T-helper 17 cell (primary cell): ENCODE measurements at places on chromosomes 3 and 15.

DNA sequence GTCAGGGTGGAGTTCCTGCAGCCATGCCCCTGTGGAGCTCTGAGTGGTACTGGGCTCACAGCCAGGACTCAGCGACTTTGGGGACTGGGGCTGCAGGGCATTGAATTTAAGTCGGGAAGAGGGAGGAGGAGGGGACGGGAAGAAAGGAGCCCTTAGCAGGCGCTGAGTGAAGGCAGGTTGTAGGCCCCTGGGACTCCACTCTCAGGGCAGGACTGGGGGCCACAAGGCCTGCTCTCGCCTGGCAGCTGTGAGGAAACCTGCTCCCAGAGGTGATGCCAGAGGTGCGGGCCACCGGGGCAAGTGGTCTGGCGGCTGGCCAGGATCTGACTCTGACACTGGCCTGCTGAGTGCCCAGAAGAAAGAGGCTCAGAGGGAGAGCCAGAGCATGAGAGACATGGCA lies 73.5 kb downstream of the EPHB3 start:
- no peak overlapping the region for H3K4me3 ChIP-seq
- no peak for DNase-seq
- peaks cover 21% of the 10 kb centered on the region for H3K27me3 ChIP-seq
- H3K36me3 ChIP-seq: peaks cover 7% of the 10 kb centered on the region
- H3K4me1 ChIP-seq: peaks cover 25% of the 10 kb centered on the region

- no peaks in the 10 kb centered on the region for H3K27me3 ChIP-seq
- DNase-seq: peak; percentile 23
- peak overlapping the region; percentile 96 for H3K27ac ChIP-seq
- peaks cover 28% of the 10 kb centered on the region for H3K4me1 ChIP-seq
- H3K4me3 ChIP-seq: peak overlapping the region; percentile 39
- H3K36me3 ChIP-seq: peaks cover 5% of the 10 kb centered on the region
These were observed 572.6 kb downstream of the FOXP1 start for GRCh38 chr3:71010726-71011455.

DNA sequence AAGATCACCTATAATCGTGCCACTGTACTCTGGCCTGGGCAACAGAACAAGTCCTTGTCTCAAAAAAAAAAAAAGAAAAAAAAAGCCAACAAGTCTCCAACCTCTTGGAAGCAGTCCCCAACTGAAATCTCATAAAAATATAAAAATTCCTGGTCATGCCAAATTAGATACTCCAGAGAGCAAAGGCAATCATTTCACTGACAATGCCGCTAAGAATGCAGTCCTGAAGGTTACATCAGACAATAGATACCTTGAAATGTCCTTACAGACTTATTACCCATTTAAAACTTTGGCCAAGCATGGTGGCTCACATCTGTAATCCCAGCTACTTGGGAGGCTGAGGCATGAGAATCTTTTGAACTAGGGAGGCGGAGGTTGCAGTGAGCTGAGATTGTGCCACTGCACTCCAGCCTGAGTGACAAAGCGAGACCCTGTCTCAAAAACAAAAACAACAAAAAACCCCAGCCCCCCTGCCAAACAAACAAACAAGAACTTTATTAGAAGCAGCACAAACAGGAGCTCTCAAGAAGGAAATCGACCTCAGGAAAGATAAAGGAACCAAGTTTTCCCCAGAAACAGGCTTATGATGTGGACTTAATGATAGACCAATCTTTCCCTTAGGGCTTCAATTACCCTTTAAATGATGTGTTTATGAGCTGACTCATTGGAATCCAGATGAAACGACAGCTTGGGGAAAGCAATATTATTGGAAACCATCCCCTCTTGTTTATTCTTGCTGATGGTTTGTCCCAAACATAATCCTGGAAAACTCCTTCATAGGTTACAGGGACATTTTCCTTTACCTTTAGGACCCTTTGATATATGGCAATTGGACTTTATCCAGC lies 53.1 kb upstream of the XCR1 start:
- H3K4me3 ChIP-seq: no peak overlapping the region
- H3K4me1 ChIP-seq: peaks cover 6% of the 10 kb centered on the region
- no peak overlapping the region for H3K27ac ChIP-seq
- no peaks in the 10 kb centered on the region for H3K36me3 ChIP-seq
- H3K27me3 ChIP-seq: no peaks in the 10 kb centered on the region

DNA sequence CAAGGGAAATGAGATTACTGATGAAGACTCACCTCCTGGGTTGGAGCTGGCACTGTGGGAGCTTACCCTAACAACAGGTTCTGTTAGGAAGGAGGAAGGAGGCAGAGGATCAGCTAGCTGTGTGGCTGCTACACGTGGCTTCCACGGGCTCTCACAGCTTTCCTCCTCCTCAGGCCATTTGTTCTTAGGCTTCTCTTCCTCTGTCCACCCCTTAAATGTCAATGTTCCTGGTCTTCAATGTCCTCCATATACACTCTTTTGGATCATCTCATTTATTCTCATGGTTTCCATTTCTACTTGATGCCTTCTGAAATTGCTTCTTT lies 5.0 kb downstream of the PIGZ start:
- H3K4me3 ChIP-seq: no peak overlapping the region
- no peak overlapping the region for H3K27ac ChIP-seq
- H3K27me3 ChIP-seq: peaks cover 5% of the 10 kb centered on the region
- H3K4me1 ChIP-seq: peaks cover 9% of the 10 kb centered on the region
- no peak for DNase-seq

DNA sequence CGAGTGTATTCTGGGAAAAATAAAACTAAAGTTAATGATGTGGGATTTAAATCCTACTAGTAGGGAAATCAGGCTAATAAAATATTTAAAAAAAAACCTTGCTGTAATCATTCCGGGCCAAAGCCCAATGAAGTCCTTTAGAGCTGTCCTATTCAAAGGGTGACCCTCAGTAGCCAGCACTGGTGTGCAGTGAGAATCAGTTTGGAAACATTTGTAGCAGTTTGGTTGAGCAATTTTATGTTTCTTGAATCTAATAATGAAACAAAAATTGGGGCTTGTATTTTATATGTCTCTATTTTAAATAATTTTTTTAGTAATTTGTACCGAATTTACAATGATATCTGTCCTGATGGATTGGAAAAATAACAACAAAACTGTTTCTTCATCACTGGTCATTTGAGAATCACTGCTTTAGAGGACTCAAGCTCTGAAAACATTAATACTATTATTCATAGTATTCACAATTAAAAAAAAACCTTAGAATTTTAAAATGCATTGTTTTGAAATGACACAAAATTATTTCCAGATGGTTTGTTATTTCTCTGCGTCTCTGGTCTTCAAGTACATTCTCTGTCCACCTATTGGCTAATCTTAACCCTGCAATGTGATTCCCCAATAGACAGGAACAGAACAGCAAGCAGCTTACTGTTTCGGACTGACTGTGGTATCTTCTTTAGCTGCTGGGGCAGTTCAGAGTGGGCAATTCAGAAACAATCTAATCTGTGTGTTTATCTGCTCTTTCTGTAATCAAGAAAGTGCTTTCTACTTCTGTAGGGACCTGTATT lies 71.2 kb downstream of the OTOL1 start:
- no peaks in the 10 kb centered on the region for H3K4me1 ChIP-seq
- no peak overlapping the region for H3K4me3 ChIP-seq
- DNase-seq: no peak

GRCh38 chr15:56293495-56294292 lies 50.0 kb upstream of the RFX7 start:
- no peak overlapping the region for H3K4me3 ChIP-seq
- H3K4me1 ChIP-seq: no peaks in the 10 kb centered on the region
- H3K27me3 ChIP-seq: no peaks in the 10 kb centered on the region
- DNase-seq: no peak
- H3K36me3 ChIP-seq: no peaks in the 10 kb centered on the region
- no peak overlapping the region for H3K27ac ChIP-seq

GRCh38 chr3:134253475-134254226 lies 3.0 kb upstream of the RYK start:
- H3K27me3 ChIP-seq: peaks cover 2% of the 10 kb centered on the region
- H3K27ac ChIP-seq: no peak overlapping the region
- peak overlapping the region; percentile 37 for H3K4me3 ChIP-seq
- peaks cover 30% of the 10 kb centered on the region for H3K4me1 ChIP-seq
- no peak for DNase-seq
- H3K36me3 ChIP-seq: peaks cover 4% of the 10 kb centered on the region

- no peak overlapping the region for H3K27ac ChIP-seq
- H3K4me1 ChIP-seq: peaks cover 8% of the 10 kb centered on the region
- DNase-seq: no peak
- peaks cover 12% of the 10 kb centered on the region for H3K36me3 ChIP-seq
These were observed 116.1 kb downstream of the FAM43A start for GRCh38 chr3:194801461-194802432.

- H3K27me3 ChIP-seq: no peaks in the 10 kb centered on the region
- H3K4me3 ChIP-seq: no peak overlapping the region
- H3K27ac ChIP-seq: no peak overlapping the region
- no peaks in the 10 kb centered on the region for H3K36me3 ChIP-seq
These were observed 567.3 kb upstream of the LMCD1 start for GRCh38 chr3:7934362-7934761.

DNA sequence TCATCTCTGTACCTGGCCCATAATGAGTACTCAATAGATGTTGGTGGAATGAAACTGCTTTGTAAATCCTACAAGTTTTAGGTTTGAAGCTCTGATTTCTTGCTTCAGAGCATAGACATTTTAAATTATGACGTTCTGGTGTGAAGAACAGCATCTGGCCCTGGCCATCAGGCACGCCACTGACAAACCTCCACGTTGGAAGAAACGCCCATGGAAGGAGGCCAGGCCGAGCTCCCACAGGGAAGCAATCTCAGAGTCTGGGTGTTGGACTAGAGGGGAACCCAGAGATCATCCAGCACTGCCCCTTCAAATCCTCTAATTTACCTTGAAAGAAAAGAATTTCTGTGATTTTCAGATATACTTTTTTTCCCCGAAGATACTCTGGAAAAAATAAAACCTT lies 328.1 kb upstream of the RGMA start:
- H3K27me3 ChIP-seq: peaks cover 30% of the 10 kb centered on the region
- H3K36me3 ChIP-seq: no peaks in the 10 kb centered on the region
- DNase-seq: no peak
- H3K4me1 ChIP-seq: peaks cover 2% of the 10 kb centered on the region
- H3K4me3 ChIP-seq: no peak overlapping the region

DNA sequence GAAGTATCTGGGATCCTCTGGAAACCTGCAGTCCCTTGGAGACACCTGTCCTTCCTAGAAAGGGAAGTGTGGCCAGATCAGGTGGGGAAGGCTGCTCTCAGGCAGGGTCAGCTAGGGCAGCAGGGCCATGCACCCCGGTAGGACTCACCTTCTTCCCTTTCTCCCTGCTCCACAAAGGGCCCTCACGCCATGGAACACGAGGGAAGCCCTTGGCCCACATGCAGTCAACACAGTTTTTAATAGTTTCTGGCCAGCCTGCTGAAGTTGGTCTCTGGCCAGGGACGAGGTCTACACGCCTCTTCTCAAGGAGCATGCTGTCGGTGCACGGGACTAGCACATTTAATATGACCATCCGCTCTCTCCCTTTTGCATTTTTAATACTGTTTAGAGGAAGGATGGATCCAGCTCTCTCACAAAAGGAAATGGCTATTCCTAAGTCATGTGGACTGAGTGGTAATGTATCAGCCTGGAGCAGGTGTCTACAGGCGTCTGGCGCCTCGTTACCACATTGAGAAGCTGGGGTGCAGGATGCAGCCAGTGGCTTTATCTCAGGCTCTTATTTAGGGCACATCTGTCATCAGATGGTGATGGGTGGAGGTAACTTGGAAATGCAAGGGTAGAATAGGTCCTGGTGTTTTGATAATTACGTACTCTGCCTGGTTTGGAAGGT lies 153.9 kb downstream of the KLF13 start:
- no peak overlapping the region for H3K4me3 ChIP-seq
- no peaks in the 10 kb centered on the region for H3K27me3 ChIP-seq
- H3K27ac ChIP-seq: no peak overlapping the region
- DNase-seq: no peak
- H3K4me1 ChIP-seq: peaks cover 22% of the 10 kb centered on the region

DNA sequence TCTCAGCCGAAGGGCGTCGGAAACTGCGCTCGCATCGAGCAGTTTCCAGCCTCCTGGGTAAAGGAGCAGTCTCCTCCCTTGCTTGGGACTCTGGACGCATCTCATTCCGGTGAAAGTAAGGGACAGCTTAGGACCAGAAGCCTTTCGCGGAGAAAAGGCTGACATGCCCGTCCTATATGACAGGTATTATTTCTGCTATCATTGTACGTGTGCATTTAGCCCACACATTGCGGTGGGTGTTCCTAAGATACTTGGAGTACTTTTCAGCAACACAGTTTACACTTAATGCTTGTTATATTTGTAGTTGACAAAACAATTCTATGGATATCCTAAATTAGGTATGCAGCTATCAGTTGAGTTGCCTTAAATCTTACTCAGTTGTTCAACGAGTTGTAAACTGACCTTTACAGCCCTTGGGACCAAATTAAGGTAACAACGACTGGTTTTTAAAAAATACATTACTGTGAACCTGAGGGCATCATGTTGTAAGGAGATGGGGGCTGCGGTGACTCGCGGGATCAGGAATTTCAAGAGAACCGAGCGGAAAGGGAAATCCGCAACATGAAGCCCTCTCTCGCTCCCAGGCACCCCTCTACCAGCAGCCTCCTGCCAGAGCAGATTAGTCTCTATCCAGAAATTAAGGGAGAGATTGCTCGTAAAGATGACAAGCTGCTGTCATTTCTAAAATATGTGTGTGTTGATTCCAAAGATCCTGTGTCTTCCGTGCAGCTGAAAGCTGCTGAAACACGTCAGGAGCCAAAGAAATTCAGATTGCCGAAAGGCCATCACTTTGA lies 632 bp upstream of the COPS2 start:
- H3K27me3 ChIP-seq: no peaks in the 10 kb centered on the region
- no peak for DNase-seq
- H3K4me1 ChIP-seq: peaks cover 29% of the 10 kb centered on the region
- H3K36me3 ChIP-seq: no peaks in the 10 kb centered on the region
- H3K27ac ChIP-seq: peak overlapping the region; percentile 97

GRCh38 chr3:141870091-141870687 lies 6.3 kb upstream of the ATP1B3 start:
- H3K27ac ChIP-seq: no peak overlapping the region
- H3K4me1 ChIP-seq: peaks cover 4% of the 10 kb centered on the region
- DNase-seq: no peak
- H3K27me3 ChIP-seq: peaks cover 10% of the 10 kb centered on the region
- H3K36me3 ChIP-seq: no peaks in the 10 kb centered on the region
- no peak overlapping the region for H3K4me3 ChIP-seq

DNA sequence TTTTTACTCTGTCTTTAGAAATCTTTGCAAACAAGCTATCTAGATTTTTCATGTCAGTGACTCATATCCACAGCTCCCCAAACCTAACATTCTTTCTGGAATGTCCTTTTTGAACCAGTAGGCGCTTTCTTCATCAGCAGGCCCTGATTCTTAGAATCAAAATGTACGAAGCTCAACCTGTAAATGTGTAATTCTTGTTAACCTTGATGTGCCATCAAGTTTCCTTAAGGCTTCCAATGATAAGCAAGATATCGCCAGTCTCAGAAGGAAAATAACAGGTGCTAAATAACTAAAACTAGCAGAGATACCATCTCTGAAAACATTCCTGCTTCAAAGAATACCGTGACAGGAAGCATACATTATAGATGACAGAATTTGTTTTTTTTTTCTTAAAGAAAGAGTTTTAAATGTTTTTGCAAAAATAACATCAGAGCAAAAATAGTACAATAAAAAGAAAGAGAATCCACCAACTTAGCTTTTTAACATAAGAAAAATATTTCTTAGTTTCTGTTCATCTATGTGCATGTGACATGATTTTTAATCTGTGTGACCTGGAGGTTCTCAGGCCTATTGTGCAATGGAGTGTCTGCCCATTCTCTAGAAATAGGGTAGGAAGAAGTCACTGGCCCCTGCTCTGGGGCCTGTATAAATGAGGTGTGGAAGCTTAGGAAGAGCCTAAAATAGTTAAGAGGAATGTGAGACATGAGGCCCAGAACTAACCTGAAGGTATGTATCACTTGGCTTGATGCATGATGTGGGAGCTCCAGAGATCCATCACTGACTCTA lies 14.7 kb upstream of the SECISBP2L start:
- DNase-seq: no peak
- no peak overlapping the region for H3K27ac ChIP-seq
- peak overlapping the region; percentile 3 for H3K4me3 ChIP-seq
- peaks cover 2% of the 10 kb centered on the region for H3K4me1 ChIP-seq
- no peaks in the 10 kb centered on the region for H3K36me3 ChIP-seq
- peaks cover 4% of the 10 kb centered on the region for H3K27me3 ChIP-seq
